ENCODE measurements at places on chromosomes 16 and 17. TPM values are rescaled to one million over a fixed set of nuclear protein-coding genes. Genes with fewer than 3 reads are reported as not detected.

MTHFSD gene
- 13.3 TPM for total RNA-seq

FAM20A gene
- total RNA-seq, result 4.7 TPM

MYO15A gene
- 2.5 TPM for total RNA-seq

CHST5 gene
- 0.25 TPM for total RNA-seq

SRL gene
- under 0.01 TPM for total RNA-seq

HLF gene
- total RNA-seq, result 6.6 TPM

GAS2L2 gene
- 0.25 TPM for total RNA-seq

ARL5C gene
- total RNA-seq, result not detected

SLC9A5 gene
- 1.2 TPM for total RNA-seq

DPEP2 gene
- 0.98 TPM for total RNA-seq

ADGRG3 gene
- 0.49 TPM for total RNA-seq

TBC1D3B gene
- total RNA-seq, result 2.0 TPM

HBM gene
- total RNA-seq, result 4.4 TPM

All from temporal lobe (tissue), 4 donors.